ENCODE measurements at places on chromosomes 13 and 19. TPM values are rescaled to one million over a fixed set of nuclear protein-coding genes. Genes with fewer than 3 reads are reported as not detected.

DNA sequence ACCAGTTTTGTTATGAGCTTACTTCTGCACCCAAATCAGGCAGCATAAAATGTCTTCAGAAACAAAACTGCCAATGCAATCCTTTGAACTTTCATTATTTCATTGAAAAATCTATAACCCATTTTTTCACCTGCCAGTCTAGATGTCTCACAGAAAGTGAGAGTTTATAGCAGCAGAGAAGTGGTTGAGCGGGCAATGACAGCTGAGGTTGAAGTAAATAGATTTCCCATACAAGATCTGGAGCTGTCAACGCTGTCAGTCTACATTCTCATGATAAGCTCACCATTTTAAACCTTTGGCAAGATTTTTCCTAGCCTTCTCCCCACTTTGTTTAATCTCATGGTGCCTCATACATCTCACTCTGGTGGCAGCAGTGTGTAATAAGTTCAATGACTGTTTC, 1144.9 kb upstream of the PCDH9 start:
- DNase-seq = no peak

DNA sequence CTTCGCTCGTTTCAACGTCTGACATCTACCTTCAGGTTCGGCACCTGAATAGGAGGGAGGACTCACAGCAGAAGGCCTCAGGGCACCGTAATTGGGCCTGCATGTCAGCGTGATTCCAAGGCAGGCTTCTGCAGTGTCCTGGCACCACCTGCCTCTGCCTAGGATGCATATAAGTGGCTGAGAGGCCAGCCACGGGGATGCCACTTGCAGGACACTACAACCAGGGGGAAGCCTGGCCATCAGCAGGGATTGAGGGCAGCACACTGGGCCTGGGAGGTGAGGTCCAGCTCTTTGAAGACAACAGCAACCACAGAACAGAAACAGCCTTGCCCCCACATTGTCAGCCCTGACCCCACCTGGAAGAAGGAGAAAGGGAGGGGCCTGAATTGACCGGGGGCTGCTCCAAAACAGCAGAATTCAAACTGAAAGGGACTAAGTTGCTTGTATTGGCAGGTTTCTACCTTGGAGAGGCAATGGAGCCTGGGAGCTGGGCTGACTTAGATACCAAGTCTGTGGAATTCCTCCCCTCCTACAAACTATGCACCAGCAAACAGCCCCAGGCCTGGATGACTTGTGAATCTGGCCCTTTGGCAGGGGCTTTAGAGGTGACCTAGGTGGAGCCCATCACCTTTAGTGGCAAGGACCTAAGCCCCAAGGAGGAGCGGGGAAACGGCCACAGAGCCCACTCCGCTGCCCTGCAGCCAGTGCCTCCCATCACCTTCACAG, 34.1 kb upstream of the POMP start:
- no peak for DNase-seq

DNA sequence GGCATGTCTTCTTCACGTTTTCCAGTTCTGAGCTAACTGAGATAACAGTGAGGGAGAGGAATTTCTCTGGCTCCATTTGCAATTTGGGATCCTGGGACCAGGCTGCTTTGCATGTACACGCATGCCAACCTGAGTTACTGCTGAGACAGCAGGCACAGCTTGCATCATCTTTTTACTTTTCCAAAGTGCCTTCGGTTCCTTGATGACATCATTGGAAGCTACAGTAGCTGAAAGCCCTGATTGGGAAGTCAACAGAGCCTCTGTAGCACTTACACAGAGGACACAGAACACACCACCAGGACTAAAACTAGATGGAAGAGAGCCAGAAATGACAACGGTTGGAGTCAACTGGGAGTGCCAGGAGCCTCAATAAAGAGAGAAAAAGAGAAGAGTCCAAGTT, 399.1 kb upstream of the GPC6 start:
- DNase-seq = no peak

DNA sequence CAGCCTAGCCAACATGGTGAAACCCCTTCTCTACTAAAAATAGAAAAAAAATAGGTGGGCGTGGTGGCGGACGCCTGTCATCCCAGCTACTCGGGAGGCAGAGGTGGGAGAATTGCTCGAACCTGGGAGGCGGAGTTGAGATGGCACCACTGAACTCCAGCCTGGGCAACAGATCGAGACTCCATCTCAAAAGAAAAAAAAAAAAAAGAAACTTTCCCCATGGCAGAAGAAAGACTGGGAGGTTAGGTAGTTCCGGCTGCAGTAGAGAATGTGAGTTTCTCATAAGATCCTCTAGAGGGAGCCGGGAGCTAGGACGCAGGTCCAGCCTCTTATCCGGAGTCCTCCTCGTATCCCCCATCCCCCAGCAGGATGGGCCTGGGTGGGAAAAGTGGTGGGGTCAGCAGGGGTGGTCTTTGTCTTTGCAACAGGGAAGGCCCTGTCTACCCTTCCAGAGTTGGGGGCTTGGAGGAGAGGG, 13.2 kb upstream of the CREB3L3 start:
- DNase-seq = peak; percentile 42

DNA sequence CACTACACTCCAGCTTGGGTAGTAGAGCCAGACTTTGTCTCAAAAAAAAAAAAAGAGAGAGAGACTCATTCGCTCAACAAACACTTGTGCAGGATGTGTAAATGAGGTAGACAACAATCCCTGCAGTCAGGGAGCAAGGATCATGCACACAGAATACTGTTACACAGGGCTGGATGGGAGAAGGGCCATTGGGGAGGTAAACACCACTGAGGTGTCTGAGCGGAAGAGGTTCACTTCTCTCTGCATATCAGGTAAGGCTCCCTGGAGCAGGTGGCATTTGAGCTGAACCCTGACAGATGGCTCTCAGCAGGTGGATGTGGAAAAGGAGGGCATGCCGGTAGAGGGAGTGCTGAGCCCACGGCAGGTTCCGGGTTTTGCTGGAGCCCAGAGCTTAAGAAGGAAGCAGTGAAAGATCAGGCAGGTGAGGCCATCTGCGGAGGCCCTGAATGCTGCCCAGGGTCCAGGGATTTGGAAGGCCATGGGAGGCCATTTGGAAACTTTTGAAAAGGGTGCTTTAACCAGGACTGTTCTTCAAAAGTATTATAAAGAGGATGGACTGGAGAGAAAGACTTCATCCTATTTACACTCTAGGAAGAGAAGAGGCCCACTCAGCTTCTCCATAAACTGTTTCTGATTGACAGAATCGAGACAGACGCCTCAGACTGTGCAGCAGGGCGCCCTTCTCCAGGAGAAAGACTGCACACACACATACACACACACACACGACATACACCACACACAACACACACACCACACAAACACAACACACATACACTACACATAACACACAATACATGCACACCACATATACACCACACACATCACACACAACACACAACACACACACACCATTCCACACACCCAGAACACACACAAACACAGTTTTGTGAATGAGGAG, 199.4 kb downstream of the USP12 start:
- DNase-seq = peak; percentile 59

GRCh38 chr13:70923863-70924752, 815.9 kb upstream of the KLHL1 start:
- DNase-seq = no peak

DNA sequence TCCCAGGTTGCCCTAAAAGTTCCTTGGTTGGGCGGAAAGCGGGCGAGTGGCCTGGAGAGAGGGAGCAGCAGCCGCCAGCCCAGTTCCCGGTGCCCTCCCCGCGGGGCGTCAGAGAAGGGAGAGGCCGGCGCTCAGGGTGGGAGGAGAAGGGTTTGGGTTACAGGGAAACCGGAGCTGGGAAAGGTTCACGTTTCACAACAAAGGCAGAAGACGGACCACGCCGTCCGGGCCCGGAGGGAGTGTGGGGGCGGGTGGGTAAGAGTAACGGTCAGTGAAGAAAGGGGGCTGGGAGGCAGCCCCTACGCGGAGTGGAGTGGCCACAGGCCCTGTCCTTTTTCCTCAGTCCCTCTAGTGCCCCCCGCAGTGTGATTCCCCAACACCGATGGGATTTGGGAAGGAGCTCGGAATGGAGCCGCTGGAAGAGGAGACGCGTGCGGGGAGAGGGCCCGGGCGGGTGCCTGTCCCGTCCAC, 1.6 kb downstream of the SIX5 start:
- DNase-seq = no peak

GRCh38 chr19:43313711-43314495, 39.6 kb upstream of the CD177 start:
- DNase-seq = no peak

DNA sequence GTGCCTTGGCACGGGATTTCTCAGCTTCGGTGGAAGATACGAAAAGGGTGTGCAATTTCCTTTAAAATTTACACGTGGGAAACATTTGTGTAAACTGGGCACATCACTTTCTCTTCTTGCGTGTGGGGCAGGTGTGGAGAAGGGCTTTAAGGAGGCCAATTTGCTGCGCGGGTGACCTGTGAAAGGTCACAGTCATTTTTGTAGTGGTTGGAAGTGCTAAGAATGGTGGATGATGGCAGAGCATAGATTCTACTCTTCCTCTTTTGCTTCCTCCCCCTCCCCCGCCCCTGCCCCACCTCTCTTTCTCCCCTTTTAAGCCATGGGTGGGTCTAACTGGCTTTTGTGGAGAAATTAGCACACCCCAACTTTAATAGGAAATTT, 7.2 kb downstream of the SLITRK5 start:
- DNase-seq = no peak

DNA sequence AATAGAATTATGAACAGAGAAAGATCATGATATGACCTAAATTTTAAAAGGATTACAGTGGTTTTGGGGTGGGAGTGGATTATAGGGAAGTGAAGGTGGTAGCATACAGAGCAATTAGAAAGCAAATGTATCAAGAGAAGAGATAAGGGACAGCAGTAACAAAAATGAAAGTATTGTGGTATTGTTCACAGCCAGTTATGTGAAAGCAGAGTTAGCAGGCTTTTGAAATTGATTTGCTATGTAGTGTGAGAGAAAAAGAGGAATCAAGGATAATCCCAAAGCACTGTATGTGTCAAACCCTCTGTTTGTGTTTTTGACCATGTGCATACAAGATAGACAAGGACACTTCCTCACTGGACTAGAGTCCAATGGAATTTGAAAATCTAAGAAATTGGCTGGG, 1721.4 kb downstream of the PCDH9 start:
- no peak for DNase-seq

- no peak for DNase-seq
Measured at GRCh38 chr19:28498404-28498976, 714.5 kb downstream of the UQCRFS1 start.

GRCh38 chr19:35253316-35254286, 4.8 kb downstream of the LSR start:
- peak; percentile 5 for DNase-seq

GRCh38 chr19:1028062-1028926, 1.9 kb downstream of the CNN2 start:
- peak; percentile 74 for DNase-seq

- peak; percentile 80 for DNase-seq
Measured at GRCh38 chr19:3135961-3136683, at the start of gene GNA15. TSS of gene GNA15 (plus strand) at chr19:3136033. CDS start at chr19:3136451, 418 bp downstream.

DNA sequence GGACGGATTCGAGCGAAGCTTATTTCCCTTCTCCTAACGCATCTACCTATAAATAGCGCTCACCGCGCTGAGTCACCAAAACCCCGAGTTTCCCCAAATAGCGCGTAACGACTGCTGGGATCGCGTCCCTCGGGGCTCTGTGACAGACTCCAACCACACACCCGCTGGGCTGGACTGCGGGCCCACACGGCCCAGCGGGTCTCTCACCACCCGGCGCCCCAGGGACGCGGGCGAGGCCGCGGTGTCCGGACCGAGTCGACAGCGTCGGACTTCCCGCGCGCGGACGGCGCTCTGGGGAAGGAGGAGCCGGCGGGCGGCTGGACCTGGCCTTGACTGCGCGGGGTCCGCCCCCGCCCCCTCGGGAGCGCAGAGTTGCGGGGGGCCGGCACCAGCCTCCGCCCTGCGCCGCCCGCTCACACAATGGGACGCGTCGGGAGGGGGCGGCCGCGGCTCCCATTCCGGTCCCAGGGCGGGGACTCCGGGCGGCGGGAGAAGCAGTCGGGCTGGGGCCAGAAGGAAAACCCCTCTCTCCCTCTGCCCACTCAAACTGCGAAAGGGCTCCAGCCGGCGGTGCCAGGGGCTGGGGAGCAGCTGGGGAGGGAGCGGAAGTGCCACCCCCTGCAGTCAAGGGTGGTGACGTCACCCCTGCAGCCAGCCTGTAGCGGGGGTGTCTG, 108.8 kb downstream of the KCNRG start:
- peak; percentile 88 for DNase-seq

DNA sequence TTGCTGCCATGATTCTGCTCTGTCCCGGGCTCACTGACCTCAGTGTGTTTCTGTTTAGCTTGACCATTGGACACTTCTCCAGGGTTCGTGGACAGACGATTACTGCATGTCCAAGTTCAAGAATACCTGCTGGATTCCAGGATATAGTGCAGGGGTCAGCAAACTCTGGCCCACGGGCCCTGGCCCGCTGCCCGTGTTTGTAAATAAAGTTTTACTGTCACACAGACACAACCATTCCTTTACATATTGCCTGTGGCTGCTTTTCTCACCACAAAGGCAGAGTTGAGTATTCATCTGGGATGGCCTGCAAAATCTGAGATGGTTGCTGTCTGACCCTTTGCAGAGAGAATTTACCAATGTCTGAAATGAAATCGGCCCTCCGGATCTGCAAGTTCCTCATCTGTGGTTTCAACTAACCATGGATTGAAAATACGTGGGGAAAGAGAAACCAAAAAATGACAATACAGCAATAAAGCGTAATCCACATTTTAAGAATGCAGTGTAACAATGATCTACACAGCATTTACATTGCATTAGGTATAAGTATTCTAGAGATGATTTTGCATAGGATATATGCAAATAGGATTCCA, 25.9 kb upstream of the F2RL3 start:
- DNase-seq = no peak

- DNase-seq = peak; percentile 88
Measured at GRCh38 chr19:45667620-45668341, at the start of gene GIPR. TSS of gene GIPR (plus strand) at chr19:45668221. CDS start at chr19:45669521, 1,300 bp downstream.

DNA sequence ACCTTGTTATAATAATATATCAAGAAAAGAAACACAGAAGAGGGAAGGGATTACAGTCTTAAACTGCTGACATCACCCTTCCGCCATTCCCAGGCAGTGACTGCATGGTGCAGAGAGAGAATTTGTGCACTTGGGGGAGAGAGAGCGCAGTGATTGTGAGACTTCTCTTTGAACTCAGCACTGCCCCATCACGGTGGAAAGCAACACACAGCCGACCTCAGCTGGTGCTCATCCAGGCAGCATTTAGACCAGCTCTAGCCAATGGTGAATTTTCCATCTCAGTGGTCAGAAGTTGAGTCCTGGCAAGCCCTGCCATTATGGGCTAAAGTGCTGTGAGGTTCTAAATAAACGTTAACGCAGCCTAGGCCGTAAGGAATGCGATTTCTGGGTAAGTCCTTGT, 1681.5 kb downstream of the EFNB2 start:
- DNase-seq = no peak

GRCh38 chr13:94128430-94128829, 351.1 kb downstream of the DCT start:
- DNase-seq = no peak

The FUT6 gene
- not detected for total RNA-seq

The SNAPC2 gene
- total RNA-seq = 18.7 TPM

The TMEM59L gene
- total RNA-seq = 0.24 TPM

The ZNF552 gene
- total RNA-seq = 6.1 TPM

The CGB8 gene
- total RNA-seq = not detected

The NUFIP1 gene
- total RNA-seq = 9.5 TPM

The CD37 gene
- total RNA-seq = 181 TPM

The ZNF844 gene
- 2.5 TPM for total RNA-seq

The PABPC3 gene
- total RNA-seq = 0.81 TPM
